ENCODE measurements at places on chromosomes 4 and X.

DNA sequence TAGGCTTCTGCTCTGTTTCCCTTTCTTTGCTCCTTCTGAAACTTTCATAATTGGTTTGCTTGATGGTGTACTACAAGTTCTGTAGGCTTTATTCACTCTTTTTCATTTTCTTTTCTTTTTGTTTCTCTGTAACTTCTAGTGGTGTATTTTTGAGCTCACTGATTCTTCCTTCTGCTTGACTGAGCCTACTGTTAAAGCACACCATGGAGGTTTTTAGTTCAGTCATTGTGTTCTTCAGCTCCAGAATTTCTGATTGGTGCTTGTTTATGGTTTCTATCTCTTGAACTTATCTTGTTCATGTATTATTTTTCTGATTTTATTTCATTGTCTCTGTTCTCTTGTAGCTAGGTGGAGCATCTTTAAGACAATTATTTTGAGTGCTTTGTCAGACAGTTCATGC is 33.4 kb upstream of the C4orf54 start:
- no peak for DNase-seq

GRCh38 chrX:131977619-131978018 is 45.5 kb upstream of the STK26 start:
- peak; percentile 1 for DNase-seq

- peak; percentile 11 for DNase-seq
Measured at GRCh38 chrX:130669233-130669632, 233.8 kb downstream of the ENOX2 start.

- no peak for DNase-seq
Measured at GRCh38 chrX:31301203-31301602, 229.4 kb upstream of the FTHL17 start.

GRCh38 chrX:46574774-46575381 is 1.3 kb downstream of the CHST7 start:
- DNase-seq = no peak

DNA sequence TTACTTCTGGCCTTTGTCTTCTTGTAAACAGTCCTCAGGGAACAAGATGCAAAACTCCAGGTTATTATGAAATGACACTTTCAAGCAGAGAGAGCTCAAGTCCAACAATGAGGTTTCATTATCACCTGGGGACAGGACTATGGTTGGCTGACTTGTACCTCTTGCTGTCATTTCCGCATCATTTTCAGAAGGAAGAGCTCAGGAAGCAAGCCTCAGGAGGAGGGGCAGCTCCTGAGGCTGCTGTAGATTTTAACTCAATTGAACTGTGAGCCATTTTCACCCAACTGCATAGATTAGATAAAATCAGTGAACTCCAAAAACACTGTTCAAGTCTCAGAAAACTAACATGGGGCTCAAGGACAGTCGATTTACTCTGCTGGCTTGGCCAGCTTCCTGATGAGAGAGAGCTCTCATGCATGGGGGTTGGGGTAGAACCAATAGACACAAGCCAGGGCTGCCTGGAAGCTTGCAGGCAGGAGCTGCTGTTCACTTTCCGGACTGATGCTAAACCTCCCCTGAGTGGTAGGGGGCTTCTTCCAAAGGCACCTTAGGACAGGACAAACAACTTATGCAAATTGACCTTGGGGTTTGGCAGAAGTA is 23.6 kb downstream of the TMEM255A start:
- no peak for DNase-seq

GRCh38 chr4:84691170-84691691 is 108.3 kb downstream of the CDS1 start:
- peak; percentile 92 for DNase-seq

DNA sequence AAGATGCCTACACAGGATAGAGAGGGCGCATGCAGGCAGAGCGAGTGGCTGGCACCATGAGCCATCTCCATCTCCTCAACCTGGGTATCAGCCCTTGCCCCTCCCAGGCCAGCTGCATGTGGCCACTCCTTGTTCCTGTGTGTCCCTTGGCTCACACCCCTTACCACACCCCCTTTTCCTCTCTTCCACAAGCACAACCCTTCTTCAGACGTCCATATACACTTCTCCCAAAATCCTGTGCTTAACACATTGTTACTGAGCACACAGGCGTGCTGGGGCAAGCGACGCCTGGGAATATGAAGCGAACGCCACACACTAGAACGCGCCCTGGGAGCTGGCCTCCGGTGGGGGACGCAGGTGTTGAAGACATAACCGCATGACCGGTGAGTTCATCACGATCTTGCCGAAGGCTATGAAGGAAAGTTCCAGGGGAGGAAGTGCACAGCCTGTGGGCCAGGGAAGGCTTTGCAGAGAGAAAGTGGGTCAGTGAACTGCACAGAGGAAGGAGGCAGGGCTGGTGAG is 19.1 kb upstream of the KIAA0232 start:
- DNase-seq = no peak

GRCh38 chr4:119980456-119980855 is 86.2 kb downstream of the MAD2L1 start:
- no peak for DNase-seq

- DNase-seq = no peak
Measured at GRCh38 chrX:129739578-129739977, 799 bp downstream of the XPNPEP2 start.

GRCh38 chr4:137608085-137608484 is 75.8 kb upstream of the PCDH18 start:
- no peak for DNase-seq

GRCh38 chr4:35970366-35970960 is 273.9 kb downstream of the ARAP2 start:
- DNase-seq = no peak

- no peak for DNase-seq
Measured at GRCh38 chr4:75841641-75842520, 60.4 kb downstream of the PPEF2 start.

DNA sequence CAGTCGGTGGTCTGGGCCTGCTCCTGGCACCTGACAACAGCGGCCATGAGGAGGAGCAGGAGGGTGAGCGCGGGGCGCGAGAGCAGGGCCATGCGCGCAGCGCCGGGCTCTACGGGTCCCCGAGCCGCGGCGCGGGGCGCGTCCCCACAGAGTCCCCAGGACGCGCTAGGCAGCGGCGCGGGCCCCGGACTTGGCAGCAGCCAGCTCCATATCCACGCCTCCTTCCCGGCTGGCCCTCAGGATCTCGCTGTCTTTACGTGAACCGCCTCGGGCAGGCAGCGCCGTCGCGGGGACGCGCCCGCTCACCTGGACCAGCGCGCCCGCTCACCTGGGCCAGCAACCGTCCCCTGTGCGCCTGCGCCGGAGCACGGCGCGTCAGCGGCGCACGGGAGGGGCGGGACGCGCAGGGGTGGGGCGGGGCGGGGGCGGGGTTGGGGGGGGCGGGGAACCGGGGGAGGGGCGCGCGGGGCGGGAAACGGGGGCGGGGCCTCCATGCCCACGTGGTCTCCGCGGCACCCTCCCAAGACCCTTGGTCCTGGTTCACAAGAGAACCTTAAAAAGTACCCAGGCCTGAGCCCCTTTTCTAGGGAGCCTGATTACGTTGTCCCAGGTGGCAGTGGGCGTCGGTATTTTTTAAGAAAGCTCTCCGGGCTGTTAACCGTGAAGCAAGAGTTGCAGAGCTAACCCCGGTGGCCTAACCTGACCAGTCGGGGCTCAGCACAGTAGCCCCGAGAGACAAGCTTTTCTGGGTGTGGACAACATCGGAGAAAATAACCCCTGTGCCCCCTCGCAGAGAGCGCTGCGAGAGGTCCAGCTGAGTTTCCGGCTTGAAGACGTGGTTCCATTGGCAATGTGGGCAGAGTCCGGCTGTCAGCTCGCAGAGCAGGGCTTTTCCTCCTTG is at the start of gene PLA2G12A:
PLA2G12A (minus strand) TSS at position 353 of the 901 bp plus-strand sequence; CDS start at position 92, 261 bp downstream.
- peak; percentile 33 for DNase-seq

GRCh38 chr4:139416073-139416673 is 37.7 kb upstream of the RAB33B start:
- DNase-seq = no peak

DNA sequence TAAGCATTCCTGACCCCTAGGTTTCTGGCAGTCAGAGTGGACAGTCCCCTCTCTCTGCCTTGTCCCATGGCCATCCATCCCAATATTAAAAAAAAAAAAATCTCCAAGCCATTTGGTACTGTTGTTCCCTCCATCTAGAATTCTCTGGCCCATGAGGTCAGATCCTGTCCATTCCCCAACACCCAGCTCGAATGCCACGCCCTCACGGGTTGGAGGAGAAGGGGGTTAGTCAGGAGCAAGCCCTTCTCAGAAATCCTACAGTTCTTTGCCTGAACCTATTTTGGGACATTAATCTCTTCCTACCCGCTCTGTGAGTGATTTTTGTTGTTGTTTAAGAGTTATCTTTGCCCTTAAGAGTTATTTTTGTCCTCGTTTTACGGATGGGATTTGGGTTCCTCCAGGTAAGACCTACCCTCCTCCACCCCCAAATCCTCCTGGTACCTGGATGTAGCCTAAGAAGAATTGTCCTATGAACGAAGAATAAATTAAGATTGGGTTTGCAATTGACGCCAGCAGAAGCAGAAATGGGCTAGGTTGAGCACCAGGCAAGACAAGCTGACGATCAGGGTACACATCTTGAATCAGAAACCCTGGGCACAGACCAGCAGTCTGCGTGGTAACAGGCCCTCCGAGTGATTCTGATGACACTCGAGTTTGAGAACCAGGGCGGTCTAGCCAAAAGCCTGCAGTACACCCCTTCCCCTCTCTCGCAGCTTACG is 977 bp downstream of the RNF175 start:
- no peak for DNase-seq

All from stromal cell of bone marrow (primary cell).